ENCODE measurements at places on chromosomes 2 and 18.

DNA sequence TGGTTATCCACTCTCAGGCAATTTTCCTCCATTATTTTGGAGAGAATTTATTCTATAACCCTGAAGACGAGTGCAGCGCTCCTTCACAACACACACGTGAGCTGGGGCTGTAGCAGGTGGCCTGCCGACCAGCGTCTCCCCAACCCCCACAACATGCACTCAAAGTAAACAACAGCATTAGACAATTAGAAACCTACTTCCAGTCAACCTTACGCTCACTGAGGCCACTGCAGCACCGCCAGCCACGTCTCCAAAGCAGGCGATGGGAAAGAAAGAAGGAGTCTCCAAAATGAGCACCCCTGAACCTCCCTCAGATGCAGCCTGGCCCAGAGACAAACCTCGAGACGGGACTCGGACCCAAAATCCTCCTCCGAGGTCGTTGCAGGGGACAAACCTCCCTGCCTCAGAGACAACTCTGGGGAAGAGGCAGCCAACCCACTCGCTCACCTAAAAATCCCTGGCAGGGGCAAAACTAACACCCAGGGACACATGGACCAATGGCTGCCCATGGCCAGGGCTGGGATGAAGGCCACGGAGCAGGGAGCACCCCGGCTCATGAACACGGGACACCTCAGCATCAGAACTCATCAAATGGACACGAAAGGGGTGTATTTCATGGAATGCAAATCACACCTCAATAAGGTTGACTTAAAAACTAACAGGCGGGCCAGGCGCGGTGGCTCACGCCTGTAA, 2.6 kb downstream of the SLC66A2 start:
- no peak for DNase-seq

DNA sequence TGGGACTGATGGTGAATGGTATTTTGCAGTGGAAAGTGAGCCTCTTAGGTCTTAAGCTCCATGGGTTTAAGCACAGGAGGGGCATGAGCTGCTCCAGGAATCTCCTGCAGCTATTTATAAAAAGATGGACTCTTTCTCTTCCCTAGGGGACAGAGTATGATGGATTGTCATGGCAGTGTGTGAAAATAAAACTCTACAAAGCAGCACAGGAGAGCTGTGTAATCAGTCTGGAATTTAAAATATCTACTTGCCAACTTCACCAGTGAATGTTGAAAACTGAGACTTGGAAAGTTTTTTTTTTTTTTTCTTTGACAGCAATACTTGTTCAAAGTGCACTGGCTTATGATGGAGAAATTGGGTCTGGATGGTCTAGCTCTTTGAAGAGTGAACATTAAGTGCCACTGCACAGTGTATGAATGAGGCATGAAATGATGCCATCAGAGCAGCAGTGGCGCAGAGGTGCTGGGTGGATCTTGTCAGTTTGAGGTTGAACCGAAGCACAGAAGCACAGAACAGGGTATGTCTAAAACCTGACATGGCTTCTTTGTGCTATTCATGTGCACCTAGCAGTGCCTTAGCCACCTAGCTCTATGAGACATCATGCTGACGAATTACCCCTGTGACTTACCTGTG, 245.4 kb downstream of the PTPRM start:
- no peak for DNase-seq

GRCh38 chr2:8487461-8487932, 194.4 kb upstream of the ID2 start:
- DNase-seq, result no peak

GRCh38 chr2:191611614-191612013, 66.3 kb upstream of the NABP1 start:
- DNase-seq, result no peak

- DNase-seq, result no peak
Observed at GRCh38 chr2:66427300-66427699, 7.6 kb upstream of the MEIS1 start.

DNA sequence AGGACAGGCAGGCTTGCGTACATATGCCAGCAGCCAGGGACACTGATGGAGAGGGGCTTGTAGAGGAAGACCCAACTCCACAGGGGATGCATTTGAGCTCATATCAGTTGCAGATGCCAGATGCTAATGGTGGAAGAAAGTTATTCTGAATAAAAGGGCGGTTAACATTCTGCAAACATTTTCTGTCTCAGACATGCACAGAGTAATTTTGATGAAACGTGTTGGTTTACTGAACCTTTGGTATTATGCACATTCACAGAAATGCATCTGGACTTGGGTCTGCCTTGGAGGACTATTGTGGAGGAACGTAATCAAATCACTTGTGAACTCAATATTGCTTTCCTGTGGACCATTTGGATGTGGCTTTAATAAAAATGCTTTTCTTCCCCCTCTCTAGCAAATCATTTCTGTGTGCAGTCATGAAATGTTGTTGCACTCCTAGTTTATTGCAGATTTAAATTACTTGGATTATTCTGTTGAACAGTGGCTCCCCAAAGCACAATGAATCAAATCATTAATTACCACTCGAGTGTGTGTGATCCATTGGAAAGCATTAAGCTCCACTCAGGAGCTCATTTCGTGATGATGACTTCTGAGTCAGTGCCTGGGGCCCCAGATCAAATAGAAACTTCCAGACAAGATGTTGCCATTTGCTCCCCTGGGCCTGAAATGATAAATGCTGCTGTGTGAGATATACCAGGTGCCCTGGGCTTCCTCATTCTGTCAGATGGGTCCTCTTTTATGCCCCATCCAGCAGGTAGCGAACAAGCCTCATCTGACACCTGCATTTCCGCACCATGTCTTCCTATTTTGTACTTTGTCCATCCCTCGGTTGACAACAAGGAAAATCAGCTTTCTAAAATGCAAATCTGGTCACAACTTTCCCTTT, 697.0 kb upstream of the HS6ST1 start:
- DNase-seq, result no peak

Data from CD4-positive, alpha-beta memory T cell (primary cell).